Left renal cortex interstitium (tissue), 4 donors: ENCODE measurements at places on chromosomes 6 and 20.

DNA sequence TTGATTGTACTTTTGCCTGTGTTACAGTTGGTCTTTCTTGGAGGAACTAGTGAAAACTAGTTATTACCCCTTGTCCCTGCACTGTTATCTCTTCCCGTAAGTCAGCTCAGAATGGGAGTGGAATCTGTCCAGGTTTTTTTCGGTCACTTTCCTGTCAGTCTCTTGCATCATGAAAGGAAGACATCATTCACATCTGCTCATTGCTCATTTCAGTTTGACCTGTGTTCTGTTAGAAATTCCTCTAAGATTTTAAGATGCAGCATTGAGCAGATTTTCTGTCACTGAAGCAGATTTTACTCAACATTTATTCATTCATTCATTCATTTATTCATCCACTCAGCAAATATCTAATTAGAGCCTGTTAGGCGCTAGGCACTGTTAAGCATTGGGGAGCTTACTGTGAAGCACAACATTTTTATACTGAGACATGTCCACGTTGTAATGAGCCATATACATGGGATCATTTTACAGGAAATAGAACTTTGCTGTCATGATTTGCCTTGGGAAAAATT lies 33.1 kb upstream of the HINT3 start:
- DNase-seq, result no peak

- no peak for DNase-seq
Measured at GRCh38 chr6:43707269-43707668, 19.7 kb upstream of the MRPS18A start.

GRCh38 chr6:34157851-34158250 lies 12.0 kb upstream of the GRM4 start:
- no peak for DNase-seq

DNA sequence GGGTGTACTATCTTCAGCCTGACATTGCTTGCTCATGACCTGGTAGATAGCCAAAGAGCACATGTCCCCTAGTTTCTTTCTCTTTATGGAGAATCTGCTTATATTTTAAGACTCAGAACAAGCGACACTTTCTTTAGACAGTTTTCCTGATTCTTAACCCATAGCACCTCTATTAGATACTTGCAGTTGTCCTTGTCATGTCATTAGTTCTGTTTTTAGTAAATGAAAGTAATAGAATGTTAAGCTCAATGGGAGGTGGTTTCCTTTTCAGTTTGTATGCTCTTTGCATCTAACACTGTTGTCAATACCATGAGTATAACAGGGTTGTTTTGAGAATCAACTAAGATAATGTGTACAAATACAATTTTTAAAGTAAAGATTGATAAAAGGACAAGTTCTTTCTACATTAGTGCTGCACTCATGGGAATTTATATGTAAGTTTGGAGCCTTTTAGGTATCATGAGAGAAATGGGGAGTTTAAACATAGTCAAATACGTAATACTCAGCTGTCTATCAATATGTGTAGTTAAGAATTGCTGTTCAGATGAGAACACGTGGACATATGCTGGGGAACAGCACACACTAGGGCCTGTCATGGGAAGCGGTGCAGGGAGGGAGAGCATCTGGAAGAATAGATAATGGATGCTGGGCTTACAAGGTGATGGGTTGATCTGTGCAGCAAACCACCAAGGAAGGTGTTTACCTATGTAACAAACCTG lies 124.3 kb downstream of the GRM1 start:
- DNase-seq, result no peak

DNA sequence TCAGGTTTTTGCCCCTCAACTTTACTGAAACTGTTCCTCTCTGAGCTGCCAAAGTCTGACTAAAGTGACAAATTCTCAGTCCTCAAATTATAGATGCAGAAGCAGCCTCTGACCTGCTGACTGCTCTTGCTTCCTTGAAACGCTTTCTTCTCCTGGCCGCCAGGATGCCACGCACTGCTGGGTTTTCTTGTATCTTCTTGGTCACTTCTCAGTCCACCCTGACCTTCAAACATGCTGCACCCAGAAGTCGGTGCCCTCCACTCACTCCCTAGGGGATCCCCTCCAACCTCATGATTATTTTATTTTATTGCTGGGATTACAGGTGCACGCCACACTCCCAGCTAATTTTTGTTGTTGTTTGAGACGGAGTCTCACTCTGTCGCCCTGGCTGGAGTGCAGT lies 24.7 kb downstream of the SYNJ2 start:
- no peak for DNase-seq
